ENCODE measurements at places on chromosomes 12 and 14.

DNA sequence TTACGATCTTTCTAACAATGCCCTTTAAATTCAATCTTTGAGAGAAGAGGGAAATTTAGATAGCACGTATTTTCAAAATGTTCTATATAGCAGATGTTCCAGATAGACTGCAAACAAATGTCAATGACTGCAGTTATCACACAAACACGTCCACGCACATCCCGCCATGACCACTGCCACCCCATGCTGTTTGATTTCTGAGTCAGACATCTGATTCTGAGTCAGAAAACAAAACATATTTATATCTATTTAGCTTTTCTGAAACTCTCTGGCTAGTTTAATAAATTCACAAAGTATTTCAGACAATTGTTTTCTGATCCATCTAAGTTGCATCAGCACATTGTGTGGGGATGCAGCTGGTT lies 105.9 kb upstream of the BCAT1 start:
- no peak for DNase-seq

GRCh38 chr12:38124247-38125012 lies 192.1 kb upstream of the ALG10B start:
- DNase-seq = no peak

- no peak for DNase-seq
These were observed 585.6 kb upstream of the MIS18BP1 start for GRCh38 chr14:45838597-45838996.

DNA sequence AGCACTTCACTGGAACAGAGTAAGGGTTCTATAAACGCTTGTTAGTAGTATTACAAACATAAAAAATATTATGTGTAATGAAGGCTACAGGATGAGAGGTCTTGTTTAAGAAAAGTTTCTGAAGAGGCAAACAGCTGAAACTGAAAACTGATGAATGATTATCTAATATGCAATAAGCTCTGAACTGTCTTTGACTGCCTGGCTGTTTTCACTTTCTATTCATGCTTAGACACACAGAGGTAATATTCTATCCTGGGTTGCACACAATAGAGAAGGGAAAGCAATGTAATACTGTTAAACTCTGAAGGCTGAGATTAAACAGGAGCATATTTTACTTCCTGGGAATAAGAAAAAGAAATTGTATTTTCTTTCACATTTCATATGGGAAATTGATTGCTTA lies 251.3 kb downstream of the ALX1 start:
- no peak for DNase-seq

DNA sequence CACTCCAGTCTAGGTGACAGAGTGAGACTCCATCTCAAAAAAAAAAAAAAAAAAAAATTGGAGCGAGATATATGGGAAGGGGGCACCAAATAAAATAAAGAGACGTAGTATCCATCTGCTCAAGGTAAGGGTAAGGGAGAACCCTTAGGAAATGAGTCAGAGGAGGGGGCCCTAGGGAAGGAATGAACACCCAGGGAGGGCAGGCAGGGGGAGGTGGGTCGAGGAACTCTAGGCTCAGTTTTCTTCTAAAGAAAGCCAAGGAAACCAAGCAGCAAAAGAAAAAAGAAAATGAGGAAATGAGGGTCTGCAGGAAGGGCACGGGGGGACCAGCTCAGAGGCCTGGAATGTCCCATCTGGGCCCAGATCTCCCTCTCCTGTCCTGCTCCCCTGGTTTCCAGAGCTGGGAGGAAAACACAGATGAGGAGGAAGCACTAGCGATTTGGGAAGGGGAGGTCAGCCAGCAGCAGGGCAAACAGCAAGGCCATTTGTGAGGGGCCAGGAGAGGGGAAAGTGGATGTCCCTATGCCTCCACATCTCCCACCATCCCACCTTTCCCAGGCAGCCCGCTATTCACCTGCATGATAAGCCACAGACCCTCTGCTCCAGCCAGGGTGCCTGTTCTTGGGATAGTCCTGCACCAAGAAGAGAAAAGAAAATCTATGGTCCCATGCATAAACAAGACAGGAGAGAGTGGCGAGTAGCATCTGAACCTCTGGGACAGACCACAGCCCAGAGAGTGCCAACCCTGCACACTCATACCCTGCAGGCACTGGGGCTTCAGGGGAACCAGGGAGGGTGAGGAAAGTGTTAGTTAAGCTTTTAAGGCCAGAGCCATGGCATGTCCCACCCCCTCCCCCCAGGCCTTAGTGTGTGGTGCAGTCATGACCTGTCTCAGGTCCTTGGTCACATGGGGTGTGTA lies 11.9 kb downstream of the SPRYD3 start:
- no peak for DNase-seq

DNA sequence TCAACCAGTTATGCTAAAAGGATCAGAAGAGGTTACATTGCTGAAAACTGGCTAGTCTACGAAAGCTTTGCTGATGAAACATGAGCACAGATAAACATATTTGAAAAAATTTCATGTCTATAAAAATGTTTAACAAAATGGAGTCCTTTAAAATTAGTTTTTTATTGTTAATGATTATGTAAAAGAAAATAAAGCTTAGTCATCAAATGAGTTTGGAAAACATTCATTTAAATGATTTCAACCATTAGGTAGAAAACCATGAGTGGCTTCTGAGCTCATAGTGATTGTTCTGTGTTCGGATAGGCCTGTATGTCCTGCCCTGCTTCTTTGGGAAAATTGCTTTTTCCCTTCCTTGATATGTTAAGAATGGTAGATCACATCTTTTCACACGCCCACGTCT lies 584 bp upstream of the CD163L1 start:
- no peak for DNase-seq

GRCh38 chr14:77849711-77850110 lies 49.8 kb downstream of the ADCK1 start:
- DNase-seq = no peak

DNA sequence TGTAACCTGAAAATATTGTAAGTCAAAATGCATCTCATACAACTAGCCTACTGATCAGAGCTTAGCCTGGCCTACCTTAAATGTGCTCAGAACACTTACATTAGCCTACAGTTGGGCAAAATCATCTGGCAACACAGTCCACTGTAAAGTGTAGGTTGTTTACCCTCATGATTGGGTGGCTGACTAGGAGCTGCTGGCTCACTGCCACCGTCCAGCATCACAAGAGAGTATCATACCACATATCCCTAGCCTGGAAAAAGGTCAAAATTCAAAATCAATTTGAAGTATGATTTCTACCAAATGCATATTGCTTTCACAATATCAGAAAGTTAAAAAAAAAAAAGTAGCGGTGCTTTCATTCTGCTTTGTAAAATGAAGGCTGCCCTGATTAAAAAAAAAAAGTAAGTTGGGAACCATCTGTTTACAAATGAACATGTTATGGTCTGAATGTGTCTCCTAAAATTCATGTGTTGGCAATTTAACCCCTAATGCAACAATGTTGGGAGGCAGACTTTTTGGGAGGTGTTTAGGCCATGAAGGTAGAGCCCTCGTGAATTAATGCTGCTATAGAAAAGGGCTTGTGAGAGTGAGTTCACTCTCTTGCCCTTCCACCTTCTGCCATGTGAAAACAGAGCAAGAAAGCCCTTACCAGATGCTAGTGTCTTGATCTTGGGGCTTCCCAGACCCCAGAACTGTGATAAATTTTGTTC lies 211.8 kb downstream of the PPM1H start:
- DNase-seq = no peak

- no peak for DNase-seq
These were observed 108.5 kb upstream of the SOX5 start for GRCh38 chr12:24057920-24058476.

DNA sequence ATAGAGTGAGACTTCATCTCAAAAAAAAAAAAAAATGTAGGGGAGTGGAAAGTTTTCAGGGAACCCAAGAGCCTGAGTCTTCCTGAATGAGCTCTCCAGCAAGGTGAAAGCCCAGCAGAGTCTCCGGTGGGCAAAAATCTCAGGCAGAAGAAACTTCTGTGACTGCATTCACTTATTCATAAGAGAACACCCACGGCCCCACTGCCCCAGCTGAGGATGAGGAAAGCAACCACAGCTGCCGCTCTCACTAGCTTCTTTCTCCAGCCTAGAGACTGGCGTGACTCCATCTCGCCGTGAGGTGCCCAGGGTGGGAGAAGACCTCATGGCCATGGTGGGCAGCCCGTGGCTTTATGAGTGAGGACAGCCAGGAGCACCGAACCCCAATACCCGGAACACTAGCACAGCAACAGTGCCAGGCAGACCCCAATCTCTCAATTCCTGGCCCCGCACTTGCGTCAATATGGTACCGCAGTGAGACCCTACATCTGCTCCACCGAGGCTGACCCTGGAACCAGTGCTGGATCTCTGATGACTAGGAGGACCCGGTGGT lies 29.7 kb upstream of the DYNC1H1 start:
- DNase-seq = no peak

- no peak for DNase-seq
These were observed 55.6 kb downstream of the KCTD10 start for GRCh38 chr12:109421355-109422087.

- no peak for DNase-seq
These were observed 39.3 kb downstream of the LRCOL1 start for GRCh38 chr12:132571051-132571450.

GRCh38 chr12:83759906-83760305 lies 1073.2 kb downstream of the TMTC2 start:
- no peak for DNase-seq

- no peak for DNase-seq
These were observed 18.3 kb upstream of the TSPAN11 start for GRCh38 chr12:30908076-30908721.

- no peak for DNase-seq
These were observed 103.3 kb downstream of the ADCK1 start for GRCh38 chr14:77903221-77903620.

DNA sequence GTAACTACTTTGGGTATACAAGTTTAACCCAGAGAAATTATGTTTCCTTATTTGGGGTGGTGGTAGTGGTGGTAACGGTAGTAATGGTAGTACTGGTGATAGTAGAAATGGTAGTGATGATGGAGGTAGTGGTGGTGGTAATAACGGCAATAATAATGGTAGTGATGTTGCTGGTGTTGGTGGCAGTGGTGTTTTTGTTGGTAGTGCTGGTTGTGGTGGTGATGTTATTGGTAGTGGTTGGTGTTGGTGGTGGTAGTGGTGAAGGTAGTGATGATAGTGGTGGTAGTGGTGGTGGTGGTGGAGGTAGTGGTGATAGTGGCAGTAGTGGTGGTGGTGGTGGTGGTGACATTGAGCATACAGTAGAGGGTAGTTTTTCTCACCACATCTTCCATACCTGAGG lies 95.6 kb downstream of the TMEM30B start:
- no peak for DNase-seq

DNA sequence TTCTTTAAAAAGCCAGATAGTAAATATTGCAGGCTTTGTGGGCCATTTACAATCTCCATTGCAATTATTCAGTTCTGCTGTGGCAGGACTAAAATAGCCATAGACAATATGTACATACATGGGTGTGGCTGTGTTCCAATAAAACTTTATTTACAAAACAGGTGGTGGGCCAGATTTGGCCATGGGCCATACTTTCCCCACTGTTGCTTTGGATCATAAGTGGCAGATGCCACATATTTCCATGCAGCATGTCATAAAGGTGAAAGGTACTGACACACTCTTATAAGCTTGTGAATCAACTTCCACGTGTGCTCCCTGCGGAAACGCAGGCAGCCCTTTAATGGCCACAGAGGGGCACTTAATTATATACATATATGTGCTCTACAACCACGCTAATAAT lies 244.4 kb upstream of the FOXN3 start:
- no peak for DNase-seq

DNA sequence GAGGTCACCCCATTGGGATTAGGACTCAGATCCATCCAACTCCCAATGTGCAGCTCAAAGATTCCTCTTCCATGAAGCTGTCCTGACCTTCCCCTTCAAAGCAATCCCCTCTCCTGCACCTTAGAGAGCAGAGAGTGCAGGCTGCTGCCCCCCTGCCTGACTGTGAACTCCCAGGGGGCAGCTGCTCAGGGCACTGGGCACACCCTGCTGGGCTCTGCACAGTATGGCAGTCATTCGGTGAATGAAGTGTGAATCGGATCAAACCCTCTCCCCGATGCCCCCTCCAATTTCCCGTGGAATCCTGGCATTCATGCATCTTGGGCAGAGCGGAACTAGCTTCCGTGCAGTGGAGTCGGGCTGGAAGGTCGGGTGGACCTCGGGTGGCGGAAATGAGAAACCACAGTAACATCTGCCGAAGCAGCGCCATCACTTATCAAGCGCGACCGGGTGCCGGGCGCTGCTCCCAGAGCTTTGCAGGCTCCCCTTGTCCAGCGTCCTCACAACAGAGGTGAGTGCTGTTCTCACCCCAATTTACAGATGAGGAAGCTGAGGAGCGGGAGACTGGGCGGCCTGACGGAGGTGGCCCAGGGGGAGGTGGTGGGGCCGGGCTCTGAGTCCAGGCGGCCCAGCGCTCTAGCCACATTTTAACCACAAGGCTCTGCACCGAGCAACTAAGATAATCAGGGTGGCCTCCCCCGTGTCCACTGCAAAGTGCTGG lies 14.7 kb downstream of the GALNT9 start:
- no peak for DNase-seq

DNA sequence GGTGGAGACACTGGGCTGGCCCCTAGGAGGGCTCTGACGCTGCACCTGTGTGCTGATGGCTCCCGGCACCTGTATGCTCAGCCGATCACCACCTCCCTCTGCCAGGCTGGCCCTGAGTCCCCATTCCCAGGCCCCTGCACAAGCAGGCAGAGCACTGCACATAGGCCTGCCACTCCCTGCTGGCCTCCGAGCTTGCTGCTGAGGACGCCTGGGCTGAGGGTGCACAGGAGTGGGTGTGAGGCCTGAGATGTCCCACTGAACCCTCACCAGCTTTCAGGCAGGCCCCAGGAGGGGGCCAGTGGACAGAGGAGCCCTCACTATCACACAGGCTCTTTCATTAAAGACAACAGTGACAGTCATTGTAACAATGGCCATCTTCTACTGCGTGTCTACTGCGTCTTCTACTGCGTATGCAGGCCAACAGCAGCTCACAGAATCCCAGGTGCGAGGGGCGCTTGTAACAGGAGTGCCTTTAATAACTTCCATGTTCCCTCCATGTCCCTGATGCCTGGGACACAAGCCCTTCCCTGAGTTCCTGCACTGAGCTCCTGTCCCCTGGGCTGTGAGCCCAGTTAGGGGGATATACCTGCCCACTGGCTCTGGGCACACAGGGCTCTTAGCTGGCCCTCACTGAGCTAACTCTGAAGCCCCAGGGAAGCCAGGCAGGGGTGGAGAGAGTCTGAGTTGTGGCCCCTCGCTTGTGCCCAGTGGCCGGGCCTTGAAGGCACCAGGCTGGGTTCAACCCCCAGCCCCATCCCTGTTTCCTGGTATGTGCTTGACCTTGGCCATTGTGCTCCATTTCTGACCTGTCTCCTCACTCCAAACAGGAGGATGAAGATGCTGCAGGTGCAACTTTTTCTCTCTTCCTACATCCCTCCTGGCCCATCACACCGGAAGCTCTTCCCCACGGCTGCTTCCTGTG lies 71.3 kb downstream of the PRIMA1 start:
- no peak for DNase-seq

DNA sequence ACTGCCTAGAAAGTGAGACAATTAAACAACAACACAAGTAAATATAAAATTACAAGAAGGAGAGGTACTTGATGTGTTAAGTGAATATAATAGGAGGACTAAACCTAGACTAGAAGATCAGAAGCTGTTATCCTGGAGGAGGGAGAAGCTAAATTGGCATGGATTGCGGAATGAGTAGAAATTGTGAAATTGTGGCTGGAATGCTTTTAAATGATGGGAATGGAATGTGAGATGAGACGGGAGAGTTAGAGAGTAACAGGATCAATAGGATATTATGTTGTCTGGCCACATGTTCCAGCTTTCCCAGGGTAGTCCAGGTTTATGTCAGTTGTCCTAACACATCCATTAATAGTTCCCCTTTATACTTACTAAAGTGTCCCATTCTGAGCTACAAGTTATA lies 44.0 kb upstream of the CPNE8 start:
- DNase-seq = no peak
